ENCODE measurements at places on chromosomes 16 and 17.

DNA sequence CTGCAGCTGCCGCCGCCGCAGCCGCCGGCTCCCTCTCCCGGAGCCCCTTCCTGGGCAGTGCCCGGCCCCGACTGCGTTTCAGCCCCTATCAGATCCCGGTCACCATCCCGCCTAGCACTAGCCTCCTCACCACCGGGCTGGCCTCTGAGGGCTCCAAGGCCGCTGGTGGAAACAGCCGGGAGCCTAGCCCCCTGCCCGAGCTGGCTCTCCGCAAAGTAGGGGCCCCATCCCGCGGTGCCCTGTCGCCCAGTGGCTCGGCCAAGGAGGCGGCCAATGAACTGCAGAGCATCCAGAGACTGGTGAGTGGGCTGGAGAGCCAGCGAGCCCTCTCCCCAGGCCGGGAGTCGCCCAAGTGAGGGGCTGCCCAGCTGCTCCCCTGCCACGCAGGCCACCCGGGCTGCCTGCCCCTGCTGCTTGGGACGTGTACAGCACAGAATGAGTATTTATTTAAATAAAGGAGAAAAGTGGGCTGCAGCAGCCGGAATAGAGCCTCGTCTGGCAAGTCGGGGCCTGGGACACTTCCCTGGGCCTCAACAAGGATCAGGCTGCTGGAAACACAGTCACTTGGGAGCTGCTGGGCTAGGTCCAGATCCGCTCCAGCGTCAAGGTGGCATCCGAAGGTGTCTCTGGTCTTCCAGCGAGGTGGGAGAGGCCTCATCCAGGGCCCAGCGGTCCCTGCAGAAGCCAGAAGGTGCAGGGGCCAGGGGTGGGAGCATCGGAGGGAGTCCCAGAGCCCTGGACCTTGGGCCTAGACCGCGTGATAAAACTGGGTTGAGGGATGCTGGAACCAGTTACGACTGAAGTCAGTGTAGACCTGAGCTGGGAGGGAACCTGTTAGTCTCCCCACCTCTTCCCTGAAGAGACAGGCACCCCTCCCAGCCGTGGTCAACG is 8.8 kb downstream of the TBX2 start:
- no peak for DNase-seq

DNA sequence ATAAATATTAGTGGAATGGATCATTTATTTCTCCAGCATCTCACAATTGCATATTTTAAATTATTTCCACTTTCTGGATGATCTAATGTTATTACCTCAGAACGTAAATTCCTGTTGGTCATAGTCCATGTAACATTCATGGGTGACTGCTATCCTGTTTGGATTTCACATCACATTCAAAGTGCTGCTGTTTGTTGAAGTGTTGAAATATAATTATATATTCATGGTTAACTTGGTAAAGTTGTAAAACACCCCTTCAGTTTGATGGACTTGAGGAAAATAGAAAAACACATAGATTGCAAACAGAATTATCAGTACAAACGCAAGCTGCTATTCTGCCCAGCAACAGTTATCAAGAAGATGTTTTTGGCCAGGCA is 59.6 kb downstream of the TANGO6 start:
- no peak for DNase-seq

DNA sequence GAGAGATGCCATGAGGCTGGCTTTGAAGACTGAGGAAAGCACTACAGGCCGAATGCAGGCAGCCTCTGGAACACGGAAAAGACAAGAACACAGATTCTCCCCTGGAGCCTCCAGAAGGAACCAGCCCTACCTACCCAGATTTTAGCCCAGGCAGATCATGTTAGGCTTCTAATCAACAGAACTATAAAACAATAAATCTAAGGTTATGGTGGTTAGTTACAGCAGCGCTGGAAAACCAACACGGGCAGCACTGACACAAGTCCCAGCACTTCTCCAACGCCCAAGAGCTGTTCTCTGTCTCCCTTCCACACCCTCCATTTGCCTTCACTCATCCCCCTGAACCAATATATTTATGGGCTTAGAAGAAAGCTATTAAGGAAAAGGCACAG is 7.5 kb downstream of the ANKRD11 start:
- DNase-seq = no peak

DNA sequence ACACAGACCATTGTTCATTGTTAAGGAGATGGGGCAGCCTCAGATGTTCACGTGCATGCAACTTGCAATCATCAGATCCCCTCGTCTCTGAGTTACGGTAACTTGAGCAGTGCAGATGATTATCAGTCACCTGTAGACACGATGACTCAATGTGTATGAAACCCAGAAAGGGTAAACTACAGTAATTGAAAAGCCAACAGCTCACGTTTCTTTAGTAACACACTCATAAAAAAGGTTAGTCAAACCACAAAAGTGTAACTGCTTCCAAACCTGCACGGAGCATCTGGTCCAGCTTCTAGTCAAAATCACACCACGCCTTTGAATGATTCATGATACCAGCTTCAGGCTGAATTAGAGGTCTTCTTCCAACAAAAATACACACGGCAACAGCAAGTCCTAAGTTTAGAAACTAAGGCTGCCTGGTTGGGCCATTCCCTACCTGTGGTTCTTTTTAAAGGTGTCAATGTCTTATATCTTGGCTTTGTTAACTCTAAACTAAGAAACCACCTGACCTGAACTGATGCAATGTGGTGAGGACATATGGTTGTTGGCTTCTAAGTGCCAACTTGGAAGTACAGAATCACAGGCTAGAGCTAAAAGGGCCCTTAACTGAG is 32.3 kb downstream of the GRB7 start:
- DNase-seq = peak; percentile 63

GRCh38 chr16:4003576-4003975 is 112.7 kb downstream of the ADCY9 start:
- DNase-seq = no peak
